ENCODE measurements at places on chromosomes 2 and 18. TPM values are rescaled to one million over a fixed set of nuclear protein-coding genes. Genes with fewer than 3 reads are reported as not detected.

DNA sequence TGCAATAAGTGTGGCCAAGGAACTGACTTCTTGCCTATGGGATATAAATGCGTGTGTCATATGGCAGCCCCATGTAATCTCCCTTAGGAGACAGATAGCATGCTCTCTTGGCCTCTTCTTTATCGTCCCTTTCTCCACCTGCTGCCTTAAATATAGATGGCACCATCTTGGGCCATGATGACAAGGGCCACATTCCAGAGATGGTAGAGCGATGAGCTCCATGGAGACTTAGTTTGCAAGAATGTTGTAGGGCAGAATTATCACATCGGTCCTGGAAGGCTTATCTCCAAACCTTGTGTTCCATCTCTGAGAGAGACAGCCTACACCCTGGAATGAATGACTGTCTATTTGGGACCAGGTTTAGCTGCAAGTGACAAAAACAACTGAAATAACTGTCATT, 536.7 kb downstream of the TNS1 start:
- DNase-seq, result no peak

DNA sequence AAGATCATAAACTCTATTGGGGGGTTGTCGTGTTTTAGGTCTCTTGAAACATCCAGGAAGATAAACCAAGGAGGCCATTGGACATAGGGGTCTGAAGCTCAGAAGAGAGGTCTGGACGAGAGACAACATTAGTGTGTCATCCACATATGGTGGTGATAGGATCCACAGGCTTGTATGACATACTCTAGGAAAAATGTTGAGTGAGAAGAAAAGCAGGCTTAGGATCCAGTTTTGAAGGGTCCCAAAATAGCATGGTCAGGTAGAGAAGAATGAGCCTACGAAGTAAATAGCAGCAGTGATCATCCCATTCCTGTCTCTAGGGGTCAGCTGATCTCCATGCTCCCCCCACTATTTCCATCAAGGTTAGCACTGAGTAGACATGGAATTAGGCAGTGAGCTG, 166.8 kb downstream of the ANKRD30B start:
- DNase-seq, result no peak

DNA sequence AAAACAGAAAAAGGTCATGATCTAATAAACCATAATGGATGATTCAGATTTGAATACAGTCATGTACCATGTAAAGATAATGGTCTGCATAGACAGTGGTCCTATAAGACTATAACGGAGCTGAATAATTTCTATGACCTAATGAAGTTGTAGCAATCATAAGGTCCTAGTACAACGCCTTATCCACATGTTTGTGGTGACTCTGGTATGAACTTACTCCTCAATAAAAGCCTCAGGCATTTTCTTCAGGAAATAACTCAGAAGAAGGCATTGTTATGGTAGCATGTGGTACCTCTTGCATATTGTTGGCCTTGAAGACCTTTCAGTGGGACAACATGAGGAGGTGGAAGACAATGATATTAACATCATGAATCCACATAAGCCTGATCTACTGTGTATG, 883.3 kb downstream of the CNTNAP5 start:
- no peak for DNase-seq

DNA sequence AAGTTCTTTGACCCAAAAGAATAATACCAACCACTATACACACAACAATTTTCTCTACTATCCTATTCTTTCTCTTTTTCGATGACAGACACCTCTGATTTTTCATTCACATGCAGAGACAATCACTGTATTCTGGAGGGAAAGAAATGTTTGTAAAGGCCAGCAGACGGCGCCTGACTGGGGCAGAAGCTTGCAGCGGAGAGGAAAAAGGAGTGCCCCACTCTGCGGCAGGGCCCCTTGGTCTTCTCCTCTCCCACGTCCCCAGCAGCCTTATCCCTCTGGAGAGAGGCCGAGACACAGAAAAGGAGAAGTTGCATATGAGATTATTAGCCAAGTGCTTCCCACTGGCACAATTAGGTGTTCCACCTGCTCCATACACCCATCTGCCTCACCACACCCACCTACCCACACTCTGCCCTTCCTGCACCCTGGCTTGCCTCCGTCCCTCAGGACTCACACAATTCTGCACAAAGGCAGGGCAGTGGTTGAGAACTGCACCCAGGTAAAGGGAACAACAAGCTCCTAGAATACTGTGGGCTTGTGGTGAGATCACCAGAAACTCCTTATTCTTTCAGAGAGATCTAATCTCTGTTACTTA, 687.3 kb downstream of the NRXN1 start:
- DNase-seq, result no peak

GRCh38 chr2:36469106-36469477, 113.5 kb downstream of the CRIM1 start:
- DNase-seq, result no peak

DNA sequence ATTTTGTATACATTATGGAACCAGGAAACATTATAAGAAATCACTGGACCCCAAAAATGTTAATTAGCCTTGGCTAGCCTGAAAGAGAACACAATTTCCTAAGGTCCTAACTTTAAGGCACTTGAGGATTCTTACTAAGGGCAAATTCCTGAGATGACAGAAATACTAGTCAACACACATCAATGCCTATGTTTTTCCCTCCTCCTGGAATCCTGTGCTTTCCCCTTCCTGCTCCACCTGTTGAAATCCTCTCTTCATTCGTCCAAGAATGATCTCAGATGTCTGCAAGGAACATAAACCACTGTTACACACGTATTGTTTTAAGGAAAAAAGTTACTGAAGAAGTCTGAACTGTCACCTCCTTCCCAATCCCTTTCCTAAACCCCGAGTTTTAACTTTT, 21.2 kb upstream of the DARS1 start:
- DNase-seq, result no peak

The ELMOD3 gene
- 15.3 TPM for total RNA-seq

The MEP1B gene
- not detected for total RNA-seq

DNA sequence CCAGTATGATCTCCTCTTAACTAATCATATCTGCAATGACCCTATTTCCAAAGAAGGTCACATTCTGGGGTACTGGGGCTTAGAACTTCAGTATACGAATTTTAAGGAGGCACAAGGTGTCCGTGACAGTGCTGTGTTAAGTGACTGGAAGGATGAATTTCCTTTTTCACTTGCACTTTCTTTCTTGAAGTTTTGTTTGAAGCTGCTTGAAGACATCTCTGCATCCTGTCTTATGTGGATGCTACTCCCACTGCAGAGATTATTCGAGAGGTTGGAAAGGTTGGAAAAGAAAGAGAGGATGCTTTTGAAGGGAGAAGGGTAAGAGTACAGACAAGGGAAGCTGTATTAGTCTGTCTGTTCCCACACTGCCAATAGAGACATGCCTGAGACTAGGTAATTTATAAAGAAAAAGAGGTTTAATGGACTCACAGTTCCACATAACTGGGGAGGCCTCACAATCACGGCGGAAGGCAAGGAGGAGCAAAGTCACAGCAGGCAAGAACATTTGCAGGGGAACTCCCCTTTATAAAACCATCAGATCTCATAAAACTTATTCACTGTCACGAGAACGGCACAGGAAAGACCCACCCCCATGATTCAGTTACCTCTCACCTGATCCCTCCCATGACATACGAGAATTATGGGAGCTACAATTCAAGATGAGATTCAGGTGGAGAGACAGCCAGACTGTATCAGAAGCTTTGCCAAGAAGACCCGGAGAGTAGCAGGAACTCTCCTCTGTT, 3.6 kb upstream of the RNF144A start:
- no peak for DNase-seq

DNA sequence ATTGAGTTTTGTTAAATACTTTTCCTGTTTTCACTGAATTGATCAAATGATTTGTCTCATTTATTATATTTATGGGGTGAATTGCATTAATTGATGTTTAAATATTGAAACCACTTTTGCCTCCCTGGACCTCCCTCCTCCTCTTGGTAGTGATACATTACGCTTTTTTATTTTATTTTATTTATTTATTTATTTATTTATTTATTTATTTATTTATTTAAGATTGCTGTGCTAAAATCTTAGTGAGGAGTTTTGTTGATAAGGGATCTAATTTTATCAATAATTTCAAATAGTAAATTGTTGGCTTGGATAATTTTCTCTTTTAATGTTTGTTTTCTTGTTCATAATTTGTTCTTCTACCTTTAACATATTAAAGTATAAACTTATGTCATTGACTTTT, 1281.0 kb upstream of the NXPH2 start:
- DNase-seq, result no peak

DNA sequence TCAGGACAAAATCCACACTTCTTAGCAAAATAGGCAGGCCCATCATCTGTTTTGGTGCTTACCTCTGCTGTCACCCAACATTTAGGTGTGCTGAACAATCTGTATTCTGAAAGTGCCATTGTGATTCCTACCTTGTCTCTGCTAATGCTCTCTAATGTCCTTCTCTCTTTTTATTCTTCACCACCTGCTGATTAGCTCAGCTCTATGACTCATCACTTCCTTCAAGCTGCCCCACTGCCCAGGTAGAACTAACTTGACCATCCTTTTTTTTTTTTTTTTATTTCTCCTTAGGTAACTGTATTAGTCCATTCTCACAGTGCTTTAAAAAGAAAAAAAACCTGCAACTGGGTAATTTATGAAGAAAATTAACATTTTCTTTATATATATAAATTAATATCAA, 478.7 kb upstream of the POU3F3 start:
- DNase-seq, result no peak

DNA sequence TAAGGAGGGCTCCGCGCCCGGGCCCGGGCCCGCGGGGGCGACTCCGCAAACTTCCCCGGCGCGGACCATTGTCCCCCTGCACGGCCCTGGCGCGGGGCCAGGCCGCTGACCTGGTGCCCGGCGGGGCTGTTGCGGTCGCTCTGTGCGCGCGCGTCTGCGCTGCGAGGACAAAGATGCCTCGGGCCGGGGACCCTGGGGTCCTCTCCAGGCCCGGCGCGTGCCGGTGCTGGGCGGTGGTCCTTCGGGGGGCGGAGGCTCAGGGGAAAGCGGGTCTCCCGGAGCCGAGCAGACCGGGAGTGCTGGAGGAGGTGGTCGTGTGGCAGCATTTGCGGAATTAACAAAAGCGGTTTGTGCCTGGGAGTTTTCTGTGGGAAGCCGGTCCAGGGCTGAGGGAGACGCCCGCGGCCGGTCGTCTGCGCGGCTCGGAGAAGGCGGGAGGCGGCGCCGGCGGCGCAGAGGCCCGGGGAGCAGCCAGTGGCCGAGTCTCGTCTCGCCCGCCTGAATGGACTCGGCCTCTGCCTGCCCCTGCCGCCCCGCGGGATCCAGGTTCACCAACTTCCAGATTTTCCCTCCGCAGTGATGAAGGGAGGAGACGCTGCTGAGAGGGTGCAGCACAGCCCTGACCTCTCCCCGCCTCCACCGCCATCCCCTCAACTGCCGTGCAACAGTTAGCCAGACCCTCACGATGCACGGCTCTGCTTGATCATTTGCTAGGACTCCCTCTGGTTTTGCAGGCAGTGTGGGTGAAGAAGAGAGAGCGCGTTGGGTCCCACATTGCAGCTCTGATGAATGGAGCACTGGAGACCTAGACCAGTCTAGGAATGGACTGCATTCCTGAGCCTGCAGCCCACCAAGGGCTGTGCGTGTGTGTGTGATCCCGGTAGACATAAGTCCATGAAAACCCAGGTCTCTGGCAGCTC, 705 bp downstream of the EFR3B start:
- peak; percentile 83 for DNase-seq

The G6PC2 gene
- not detected for total RNA-seq

The DAW1 gene
- 1.7 TPM for total RNA-seq
